Dermis microvascular lymphatic vessel endothelial cell (primary cell): ENCODE measurements at places on chromosomes 6 and 20.

GRCh38 chr6:168420706-168421105 lies 20.3 kb upstream of the SMOC2 start:
- DNase-seq, result no peak

GRCh38 chr6:14337152-14337551 lies 219.6 kb downstream of the CD83 start:
- no peak for DNase-seq

DNA sequence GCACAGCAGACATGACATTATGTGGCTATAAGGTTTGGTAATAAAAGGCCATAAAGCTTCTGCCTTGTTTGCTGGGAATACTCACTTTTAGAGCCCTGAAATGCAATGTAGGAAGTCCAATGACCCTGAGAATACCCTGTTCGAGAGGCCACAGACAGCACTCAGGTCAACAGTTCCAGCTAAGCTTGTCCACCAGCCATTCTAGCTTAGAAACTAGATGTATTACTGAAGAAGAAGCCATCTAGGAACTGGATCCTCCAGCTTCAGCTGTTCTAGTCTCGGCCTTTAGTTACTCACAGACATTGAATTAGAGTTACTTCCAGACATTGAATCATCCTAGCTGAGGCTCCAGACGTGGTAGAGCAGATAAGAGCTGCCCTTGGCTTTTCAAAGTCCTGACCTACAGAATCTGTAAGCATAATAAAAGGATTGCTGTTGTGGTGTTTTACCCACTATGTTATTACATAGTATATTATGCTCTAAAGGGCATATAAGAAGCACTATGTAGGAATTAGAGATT lies 84.9 kb downstream of the MMS22L start:
- no peak for DNase-seq

DNA sequence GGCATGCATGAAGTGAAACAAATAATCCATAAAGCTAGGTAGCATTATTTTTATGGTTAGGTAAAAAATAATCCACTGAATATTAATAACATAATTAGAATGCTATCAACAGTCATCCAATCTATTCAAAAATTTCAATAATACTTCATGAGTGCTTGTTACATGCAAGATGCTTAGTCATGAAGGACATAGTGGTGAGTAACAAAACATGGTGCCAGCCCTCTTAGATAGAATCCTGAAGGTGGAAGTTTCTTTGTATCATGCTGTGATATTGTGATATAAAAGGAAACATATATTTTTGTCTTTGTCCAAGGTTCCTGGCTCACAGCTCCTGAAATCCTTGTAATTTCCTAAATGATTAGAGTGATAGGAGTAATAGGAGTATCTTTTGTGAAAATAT lies 14.9 kb downstream of the RCAN2 start:
- DNase-seq, result no peak

DNA sequence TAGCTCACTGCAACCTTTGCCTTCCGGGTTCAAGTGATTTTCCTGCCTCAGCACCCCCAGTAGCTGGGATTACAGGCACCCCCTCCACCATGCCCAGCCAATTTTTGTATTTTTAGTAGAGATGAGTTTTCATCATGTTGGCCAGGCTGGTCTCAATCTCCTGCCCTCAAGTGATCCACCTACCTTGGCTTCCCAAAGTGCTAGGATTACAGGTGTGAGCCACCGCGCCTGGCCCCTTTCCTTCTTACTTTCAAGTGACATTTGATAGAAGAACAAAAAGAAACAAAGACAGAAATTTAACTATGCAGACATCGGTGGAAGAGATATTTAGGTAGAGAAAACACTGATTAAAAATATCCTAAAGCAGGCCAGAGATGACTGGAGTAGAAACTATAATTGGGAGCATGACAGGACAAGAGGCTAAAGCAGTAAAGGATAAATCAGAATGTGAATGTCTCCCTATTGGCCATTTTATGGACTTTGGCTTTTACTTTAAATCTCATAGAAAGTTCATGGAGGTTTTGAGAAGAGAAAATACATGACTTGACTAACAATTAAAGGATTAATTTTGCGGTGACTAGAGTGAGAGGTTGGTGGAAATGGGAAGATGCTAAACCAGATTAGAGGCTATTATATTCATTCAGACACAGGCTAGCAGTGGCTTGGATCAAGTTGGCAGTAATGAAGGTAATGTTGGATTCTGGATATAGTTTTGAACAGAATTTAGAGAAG lies 2.2 kb upstream of the EYS start:
- no peak for DNase-seq

GRCh38 chr20:4069751-4070150 lies 54.4 kb upstream of the RNF24 start:
- DNase-seq, result no peak

GRCh38 chr6:76774781-76775384 lies 688.4 kb downstream of the HTR1B start:
- DNase-seq, result no peak

- no peak for DNase-seq
These were observed 238.2 kb downstream of the ERMARD start for GRCh38 chr6:169989594-169989993.
